Amniotic stem cell (primary cell): ENCODE measurements at places on chromosomes 2 and 18.

- no peak for DNase-seq
These were observed 20.7 kb upstream of the KCTD1 start for GRCh38 chr18:26568926-26569665.

DNA sequence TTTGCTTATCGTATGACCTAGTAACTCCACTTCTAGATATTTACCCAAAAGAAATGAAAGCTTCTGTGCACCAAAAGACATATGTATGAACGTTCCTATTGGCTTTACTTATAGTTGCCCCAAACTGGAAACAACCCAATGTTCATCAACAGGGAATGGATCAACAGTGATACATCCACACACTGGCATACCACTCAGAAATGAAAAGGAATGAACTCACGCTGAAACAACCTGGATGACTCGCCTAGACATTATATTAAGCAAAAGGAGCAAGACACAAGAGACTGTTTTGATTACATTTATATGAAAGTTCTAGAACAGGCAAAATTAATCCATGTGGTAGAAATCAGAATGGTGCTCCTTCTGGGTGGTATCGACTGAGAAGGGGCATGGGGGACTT, 18.9 kb downstream of the ADRA2B start:
- no peak for DNase-seq

DNA sequence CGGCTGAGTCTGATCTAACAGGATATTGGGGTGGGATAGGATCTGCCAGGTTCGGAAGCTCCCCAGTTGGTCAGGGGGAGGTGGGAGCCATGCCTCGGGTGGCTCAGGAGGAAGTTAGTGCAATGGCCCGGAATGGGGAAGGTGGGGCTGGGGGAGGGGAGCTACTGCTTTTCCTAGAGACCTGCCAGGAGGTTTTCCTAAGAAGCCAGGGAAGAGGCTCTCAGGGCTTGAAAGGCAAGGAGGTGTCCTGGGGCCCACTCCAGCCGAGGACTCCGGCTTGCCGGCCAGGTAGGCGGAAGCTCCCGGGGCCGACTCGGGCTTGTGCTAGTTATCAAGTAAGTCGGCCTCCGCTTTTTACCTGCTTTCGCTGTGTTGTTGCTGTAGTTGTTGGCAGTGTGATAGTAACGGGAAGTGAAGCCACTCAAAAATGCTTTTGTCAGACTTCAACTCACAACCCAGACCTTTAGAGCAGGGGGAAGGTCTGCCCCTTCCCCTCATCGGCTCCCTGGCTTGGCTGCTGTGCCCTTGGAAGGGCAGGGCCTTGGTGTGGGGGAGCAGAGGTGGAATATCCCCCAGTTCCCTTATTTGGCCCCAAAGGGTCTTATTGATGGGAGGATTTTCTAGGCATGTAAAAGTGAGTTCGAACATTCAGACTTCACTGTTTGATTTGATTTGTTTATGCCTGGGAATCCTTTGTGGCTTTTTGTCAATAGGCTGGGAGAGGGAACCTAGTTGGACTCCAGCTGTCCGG, 5.4 kb downstream of the GDF7 start:
- no peak for DNase-seq

GRCh38 chr2:156778916-156779315, 342.7 kb downstream of the GPD2 start:
- DNase-seq, result no peak

DNA sequence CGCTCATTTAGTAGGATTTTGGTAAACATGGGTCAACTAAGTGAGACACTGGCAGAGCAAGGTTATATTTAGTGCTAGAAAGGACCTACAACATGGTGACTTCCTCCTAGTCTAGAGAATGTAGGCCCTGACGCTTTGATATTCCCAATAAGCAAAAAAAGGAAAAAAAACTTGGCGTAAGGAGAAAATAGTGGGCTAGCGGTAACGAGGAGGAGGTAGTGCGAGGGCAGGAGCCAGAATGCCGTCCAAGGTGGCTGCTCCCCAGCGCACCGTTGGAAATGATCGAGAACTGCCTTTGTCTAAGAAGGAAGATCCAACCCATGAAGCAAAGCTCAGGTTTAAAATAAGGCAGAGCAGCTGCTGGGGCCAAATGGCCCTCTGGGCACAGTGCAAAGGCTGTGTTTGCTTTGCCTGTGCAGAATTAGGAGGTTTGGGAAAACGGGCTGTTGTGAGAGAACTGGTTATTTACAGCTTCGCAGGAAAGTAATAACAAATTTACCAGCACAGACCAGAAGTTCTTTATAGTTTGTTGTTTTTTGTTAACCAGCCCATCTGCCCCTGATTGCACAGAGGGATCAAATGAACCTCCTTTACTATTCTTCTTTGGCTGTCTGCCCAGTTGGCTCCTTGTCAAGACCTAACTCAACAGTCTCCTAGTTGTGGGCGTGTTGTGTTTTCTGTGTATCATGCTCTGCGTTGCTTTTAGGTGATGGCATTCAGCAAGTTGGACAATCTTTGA, 86.6 kb downstream of the ITGB1BP1 start:
- DNase-seq, result peak; percentile 56

GRCh38 chr18:77948567-77948966, 698.9 kb downstream of the GALR1 start:
- no peak for DNase-seq

DNA sequence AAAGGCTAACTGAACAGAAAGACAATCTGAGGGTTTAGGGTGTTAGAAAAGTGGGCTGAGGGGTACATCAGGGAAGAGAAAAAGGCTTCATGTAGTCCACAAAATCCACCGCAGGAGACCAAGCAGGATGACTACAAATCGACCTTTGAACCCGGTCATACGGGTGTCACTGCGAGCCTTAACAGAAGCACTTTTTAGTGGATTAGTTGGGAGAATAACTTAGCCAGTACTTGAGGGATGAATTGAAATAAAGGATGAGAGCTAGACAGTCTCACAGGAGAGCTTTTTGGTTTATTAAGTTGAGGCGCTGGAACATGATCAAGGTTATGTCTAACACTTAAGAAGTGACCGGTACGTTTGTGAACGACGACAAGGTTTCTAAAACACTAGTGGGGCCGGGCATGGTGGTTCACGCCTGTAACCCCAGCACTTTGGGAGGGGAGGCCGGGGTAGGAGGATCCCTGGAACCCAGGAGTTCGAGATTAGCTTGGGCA, 217.7 kb downstream of the MCFD2 start:
- no peak for DNase-seq

DNA sequence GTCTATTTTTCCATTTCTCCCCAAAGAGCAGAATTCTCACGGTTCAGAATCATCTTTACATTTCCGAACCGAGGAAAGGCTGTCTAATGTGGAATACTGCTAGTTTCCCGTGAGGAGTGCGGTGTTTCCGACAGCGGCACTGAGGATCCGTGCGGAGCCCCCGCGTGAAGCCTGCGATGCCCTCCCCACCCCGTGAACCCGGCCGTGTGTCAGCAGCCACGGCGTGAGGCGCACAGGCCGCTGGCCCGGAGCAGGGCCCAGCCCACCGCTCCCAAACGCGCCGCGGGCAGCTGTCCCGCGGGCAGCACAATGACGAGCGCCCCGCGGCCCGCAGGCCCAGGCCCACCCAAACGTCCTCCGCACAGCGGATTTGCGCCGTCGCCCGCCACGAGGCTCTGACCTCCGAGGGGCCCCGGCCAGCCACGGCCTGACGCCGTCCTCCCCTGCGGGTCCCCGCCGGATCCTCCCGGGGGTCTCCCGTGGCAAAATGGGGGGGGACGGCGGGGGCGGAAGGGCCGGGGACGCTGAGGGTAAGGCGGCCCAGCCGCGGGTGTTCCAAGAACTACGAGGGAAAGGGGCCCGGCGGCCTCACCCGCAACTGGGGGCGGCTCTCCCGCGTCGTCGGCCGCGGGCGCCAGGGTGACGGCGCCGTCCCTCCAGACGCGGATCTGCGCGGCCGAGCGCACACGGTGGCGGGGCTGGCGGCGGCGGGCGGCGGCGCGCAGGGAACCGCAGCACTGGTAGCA, 796 bp downstream of the SPIRE1 start:
- DNase-seq, result no peak

DNA sequence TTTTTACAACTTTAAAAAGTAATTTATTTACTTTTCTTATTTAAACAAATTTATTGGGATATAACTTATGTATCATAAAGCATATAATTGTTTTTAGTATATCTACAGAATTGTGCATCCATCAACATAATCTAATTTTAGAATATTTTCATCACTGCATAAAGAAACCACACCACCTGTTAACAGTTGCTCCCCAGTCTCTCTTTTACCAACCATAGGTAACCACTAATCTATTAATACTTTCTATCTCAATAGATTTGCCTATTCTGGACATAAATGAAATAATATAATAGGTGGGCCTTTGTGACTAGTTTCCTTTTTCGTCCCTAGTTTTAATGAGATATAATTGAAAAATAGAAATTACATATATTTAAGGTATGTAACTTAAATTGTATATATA, 90.6 kb downstream of the ADAM23 start:
- DNase-seq, result no peak

- DNase-seq, result no peak
These were observed 141.9 kb downstream of the MYCN start for GRCh38 chr2:16082276-16082675.

- DNase-seq, result no peak
These were observed 63.0 kb downstream of the MCFD2 start for GRCh38 chr2:46852598-46852997.

GRCh38 chr18:74368901-74369705, 53.5 kb downstream of the C18orf63 start:
- DNase-seq, result no peak

DNA sequence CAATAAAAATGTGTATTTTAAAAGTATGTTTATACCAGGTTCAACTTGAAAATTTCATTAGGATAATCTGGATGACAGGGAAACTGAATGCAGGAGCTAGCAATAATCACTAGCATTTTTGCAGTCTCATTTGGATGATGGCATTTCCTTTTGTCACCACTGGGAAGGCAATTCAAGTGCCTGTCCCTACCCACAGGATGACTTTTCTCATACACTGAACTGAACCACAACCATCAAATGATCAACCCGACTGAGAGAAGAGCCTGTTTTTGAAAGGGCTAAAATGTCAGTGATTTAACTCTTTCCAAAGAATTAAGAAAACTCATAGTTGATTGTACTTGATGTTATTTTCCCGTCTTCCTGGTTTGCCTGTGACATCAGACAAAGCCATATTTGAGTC, 115.0 kb downstream of the FAM124B start:
- DNase-seq, result no peak

DNA sequence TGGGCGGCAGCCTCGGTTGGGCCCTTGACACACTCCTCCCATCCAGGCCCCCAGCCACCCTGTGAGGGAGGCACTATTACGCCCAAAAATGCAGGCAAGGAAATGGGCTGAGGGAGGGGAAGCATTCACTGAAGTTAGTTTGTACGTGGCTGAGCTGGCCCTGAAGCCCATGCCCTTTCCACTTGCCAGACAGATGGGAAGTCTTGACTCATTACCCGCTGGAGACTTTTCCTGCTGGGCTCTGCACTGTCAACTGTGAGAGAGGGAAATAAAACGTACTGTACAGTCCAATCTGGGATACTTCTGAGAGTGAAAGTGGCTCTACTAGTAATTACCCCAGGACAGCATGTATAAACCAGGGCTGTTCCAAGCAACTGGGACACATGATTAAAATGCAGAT, 125.9 kb downstream of the MSH2 start:
- no peak for DNase-seq

- DNase-seq, result no peak
These were observed 38.4 kb upstream of the FRZB start for GRCh38 chr2:182904844-182905243.

DNA sequence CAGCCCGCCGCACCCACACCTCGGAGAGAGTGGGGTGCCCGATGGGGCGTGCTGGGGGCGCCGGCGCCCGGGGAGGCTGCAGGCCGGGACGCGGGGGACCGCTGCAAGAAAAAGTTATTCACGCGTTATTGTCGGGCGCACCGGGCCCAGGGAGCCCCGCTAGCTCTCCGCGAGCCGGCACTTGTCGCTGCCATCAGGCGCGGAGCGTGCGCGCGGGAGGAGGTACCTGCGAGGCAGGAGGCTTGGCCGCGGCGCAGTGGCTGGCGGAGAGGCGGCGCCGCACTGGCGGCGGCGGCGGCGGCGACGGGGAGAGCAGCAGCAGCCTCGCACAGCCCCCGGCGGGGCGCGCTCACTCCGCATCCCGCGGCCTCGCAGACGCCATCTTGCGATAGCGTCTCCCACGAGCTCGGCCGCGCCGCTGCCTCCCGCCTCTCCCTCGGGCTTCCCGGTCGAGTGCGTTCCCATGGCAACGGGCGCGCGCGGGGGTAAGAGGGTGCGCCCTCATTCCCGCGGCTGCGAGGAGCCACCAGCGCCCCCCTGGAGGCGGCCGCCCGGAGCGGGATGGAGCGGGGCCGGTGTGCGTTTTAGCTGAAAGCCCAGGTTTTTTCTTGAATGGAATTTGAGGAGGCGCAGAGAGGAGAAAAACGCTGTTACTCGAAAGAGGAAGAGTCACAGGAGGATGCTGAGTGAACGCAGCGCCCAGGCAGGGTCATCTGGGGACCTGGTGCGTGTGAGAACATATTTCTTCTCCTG, at the start of gene CHN1:
CHN1 (minus strand) TSS at position 402 of the 753 bp plus-strand sequence. CDS start 469 bp downstream, outside the sequence.
- DNase-seq, result no peak

DNA sequence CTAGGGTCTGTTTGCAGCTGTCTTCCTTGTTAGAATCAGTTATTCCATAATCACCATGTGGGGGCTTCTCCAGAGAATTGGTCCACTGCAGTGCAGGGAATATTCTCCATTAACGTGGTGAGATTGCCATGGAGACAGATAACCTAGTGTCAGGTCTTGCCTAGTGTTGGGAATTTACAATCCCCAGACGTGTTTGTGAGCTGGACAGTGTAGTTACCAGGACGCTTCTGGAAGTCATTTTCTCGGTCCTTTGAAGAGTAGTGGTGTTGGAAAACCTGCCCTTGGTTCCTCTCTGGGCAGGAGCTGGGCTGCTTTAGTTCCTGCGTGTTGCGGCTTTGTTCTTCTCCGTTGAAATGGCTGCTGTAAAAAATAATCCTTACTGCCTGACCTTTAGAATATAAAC, 68.8 kb upstream of the LYPD6B start:
- no peak for DNase-seq

DNA sequence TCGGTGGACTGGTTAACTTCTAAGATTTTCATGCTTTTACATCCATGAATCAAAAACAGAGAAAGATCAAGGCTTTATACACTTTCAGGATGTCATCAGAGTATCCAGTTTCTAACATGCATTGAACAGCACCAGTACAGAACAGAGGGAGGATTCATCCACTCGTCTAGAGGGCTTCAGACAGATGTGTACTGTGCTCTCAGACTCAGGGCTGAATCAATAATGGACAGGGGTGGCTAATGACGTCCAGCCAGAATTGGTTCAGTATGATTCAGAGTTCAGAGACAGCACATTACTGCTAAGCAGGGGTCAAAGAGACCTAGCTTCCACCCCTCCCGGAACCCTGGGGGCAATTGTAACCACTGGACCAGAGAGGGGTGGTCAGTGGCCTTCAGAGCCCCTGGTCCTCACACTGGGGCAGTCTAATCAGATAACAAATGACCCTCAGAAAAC, 37.3 kb downstream of the RNU4ATAC start:
- no peak for DNase-seq

- peak; percentile 93 for DNase-seq
These were observed 194.2 kb downstream of the INHBB start for GRCh38 chr2:120539937-120540718.

GRCh38 chr2:146147448-146148012, 1627.6 kb upstream of the ZEB2 start:
- no peak for DNase-seq

- no peak for DNase-seq
These were observed 57.2 kb downstream of the CYB5A start for GRCh38 chr18:74234326-74235171.

GRCh38 chr2:137021763-137022162, 256.4 kb downstream of the THSD7B start:
- no peak for DNase-seq
